Fibroblast of upper back skin (primary cell): ENCODE measurements at places on chromosomes 13 and 19.
A peak's percentile ranks its signal among the peaks of the same experiment; 100 is the strongest.

DNA sequence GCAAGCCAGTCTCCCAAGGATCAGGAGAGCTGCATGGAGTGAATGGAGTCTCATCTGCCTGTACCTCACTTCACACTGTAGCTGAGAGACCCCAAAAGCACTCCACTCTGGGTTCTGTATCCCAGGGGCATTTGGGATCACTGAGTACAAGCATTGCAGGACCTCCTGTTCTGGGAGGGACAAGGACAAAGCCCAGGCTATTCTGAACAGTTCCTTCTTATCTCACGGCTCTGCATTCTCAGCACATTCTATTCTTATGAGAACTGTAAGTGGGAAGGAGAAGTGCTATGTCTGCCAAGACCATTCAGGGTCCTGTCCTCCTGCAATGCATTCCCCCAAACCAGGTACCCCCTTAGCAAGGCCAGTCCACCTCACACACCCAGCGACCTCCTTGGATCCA, 42.8 kb downstream of the RNF6 start:
- DNase-seq, result no peak

- no peak for DNase-seq
These were observed 1.4 kb downstream of the ARHGEF18 start for GRCh38 chr19:7349961-7350711.

GRCh38 chr19:6417713-6418561, 6.7 kb downstream of the KHSRP start:
- peak; percentile 6 for DNase-seq

- DNase-seq, result no peak
These were observed 20.9 kb downstream of the VSTM2B start for GRCh38 chr19:29546583-29547190.

DNA sequence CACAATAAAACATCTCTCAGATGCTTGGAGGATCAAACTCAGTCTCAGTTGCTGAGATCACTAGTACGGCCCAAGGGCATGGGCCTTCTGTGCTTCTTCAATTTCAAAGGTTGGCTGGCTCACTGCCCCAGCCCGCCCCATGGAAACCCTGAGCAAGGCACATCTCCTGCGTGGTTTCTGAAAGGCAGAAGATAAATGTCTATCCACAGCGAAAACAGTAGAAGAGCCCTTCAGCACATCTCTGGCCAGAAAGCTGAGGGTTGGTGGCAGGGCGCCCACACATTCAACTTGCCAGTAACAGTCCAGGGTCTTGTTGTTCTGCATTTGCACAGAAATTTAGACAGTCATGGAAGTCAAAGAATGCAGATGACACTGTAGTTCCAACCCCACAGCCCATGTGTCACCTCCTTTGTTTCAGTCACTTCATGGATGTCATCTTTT, 24.0 kb upstream of the KATNAL1 start:
- no peak for DNase-seq

- DNase-seq, result no peak
These were observed 22.5 kb downstream of the NKPD1 start for GRCh38 chr19:45138303-45138751.

GRCh38 chr19:29667901-29668341, 2.7 kb downstream of the PLEKHF1 start:
- DNase-seq, result no peak

- DNase-seq, result peak; percentile 12
These were observed at the start of gene N4BP2L1 for GRCh38 chr13:32427852-32428580. N4BP2L1 (minus strand) TSS chr13:32428130; CDS start chr13:32428082, 48 bp downstream.

DNA sequence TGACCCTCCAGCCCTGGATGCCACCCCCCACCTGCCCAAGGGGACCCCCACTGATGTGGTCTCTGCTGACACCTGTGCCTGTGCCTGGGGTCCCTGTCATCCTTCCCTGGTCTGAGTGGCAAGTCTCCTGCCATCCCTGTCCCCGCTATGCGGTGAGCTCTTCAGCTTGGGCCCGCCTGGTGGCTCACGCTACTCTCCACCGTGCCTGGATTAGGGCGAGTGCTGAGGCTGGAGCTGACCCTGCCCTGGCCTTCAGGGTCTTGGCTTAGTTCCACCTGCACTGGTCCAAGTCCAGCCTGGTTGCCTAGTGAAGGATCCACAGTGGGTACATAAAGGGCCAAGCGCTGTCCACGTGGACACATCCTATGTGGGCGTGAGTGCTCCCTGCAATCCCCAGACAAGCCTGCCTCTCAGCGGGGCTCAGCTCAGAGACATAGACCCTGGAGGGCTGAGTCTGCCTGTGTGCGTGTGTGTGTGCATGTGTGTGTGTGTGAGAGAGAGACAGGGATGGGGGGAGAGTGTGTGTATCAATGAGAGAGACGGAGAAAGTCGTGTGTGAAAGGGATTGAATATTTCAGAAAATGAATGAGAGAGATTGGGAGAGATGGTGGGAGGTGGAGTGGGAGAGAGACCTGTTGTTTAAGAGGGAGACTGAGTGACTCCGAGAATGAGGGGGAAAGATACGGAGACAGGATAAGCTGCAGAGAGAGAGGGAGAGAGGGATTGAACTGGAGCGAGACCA, 22.1 kb downstream of the WTIP start:
- DNase-seq, result no peak
